ENCODE measurements at places on chromosomes 16 and 17. TPM values are rescaled to one million over a fixed set of nuclear protein-coding genes. Genes with fewer than 3 reads are reported as not detected.

Gene GAST
- 0.90 TPM for total RNA-seq

DNA sequence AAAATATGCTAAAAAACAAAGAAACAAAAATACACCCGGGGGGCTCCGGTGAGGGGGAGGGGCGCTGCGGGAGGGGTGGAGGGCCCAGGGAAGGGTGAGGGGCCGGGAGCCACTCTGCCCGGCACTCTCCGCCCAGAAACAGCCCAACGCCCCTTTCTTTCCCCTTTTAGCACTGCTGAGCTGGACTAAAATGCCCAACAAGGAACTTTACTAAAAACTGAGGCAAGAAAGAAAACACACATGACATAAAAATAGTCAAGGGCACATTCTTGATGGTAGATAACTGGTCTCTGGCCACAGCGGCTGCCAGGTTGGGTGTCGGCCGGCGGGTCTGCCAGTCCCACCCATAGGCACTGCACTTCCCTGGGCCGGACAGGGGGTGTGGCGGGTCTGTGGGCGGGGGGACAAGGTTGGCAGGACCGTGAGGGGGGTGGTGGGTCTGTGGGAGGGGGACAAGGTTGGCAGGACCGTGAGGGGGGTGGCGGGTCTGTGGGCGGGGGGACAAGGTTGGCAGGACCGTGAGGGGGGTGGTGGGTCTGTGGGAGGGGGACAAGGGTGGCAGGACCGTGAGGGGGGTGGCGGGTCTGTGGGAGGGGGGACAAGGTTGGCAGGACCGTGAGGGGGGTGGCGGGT is 20.9 kb downstream of the METRNL start:
- DNase-seq = no peak

Gene KLHL10
- total RNA-seq = 0.13 TPM

DNA sequence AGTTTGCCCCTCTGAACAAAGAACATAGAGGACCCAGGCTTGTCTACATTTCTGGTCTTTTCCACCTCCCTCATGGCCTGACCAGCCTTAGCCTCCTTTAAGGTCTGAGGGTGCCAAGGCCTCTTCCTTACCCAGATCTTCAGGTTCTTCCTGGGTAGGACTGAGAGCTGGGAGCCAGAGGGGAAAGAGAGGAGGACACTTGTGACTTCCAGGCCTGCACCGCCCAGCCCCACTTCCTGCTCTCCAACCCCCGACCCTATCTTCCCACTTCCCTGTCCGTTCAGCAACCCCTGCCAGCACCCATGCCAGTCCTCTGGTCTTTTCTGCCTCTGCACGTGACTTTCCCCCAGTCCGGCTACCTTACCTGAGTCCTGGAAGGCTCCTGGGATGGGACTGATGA is 534 bp downstream of the PRSS36 start:
- DNase-seq = no peak

DNA sequence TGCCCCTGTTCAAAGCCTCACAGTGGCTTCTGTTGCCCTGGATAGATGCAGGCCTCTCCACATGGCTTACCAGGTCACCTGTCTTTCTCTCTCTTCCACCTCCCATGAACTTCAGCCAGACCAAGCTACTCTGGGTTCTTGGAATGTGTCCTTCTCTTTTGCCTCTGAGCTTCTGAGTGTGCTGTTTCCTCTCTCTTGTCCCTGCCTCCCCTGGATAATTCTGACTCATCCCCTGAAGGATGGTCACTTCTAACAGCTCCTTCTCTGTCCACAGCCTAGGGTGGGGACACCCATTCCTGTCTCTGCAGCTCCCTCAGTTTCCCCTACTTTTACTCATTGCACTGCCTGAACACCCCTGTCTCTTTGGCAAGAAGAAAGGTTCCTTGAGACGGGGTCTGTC is 2.9 kb downstream of the GUCY2D start:
- DNase-seq = no peak

Gene IRF8
- total RNA-seq = not detected

- DNase-seq = no peak
Measured at GRCh38 chr16:57406881-57407280, 2.3 kb downstream of the CCL17 start.

Gene ZNF830
- 15.3 TPM for total RNA-seq

GRCh38 chr17:28960256-28961061 is 9.1 kb upstream of the PHF12 start:
- no peak for DNase-seq

Gene CDC27
- 64.9 TPM for total RNA-seq

DNA sequence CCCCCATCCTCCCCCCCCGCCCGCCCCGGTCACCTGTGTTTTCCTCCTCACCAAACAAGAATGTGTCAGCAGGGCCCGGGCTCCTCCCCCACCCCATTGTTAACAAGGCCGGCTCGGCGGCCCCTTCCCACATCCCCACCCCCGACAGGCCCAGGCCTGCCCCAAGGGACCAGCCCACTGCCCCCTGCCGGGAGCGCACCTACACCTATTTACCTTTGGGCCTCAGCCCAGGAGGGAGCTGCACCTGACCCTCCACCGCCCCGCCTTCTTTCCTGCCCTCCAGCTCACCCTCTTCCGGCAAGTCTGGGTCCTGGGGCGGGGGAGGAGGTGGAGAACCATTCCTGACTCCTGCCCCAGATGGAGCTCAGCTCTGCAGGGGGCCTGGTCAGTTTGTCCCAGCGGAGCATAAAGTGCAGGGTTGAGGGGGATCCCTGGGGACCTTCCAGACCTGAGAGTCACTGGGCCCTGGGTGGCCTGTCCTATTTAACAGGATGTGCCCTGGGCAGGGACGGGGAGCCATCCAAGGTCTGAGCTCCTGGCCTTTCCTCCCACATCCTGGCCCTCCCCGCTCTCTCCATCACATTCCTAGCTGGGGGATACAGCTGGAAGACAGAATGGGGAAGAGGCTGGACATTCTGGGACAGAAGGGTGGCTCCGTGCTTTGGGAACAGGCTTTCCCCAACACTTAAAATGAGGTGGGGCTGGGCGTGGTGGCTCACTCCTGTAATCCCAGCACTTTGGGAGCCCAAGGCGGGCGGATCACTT is 8.3 kb downstream of the FOXJ1 start:
- peak; percentile 55 for DNase-seq

- no peak for DNase-seq
Measured at GRCh38 chr17:48382989-48383388, 47.0 kb downstream of the SKAP1 start.

- DNase-seq = peak; percentile 23
Measured at GRCh38 chr17:17206124-17206912, at the start of gene PLD6. TSS of gene PLD6 (minus strand) at chr17:17206333. CDS start at chr17:17206286, 47 bp downstream.

- peak; percentile 68 for DNase-seq
Measured at GRCh38 chr16:228852-229730, at the start of gene LUC7L. TSS of gene LUC7L (minus strand) at chr16:229449. CDS start at chr16:229339, 110 bp downstream.

Gene RABEP2
- total RNA-seq = 30.0 TPM

GRCh38 chr16:85425074-85425662 is 188.0 kb upstream of the GSE1 start:
- DNase-seq = no peak

GRCh38 chr16:56336071-56336688 is 89.2 kb downstream of the AMFR start:
- DNase-seq = peak; percentile 74

GRCh38 chr17:30389756-30390300 is 11.1 kb downstream of the CPD start:
- peak; percentile 55 for DNase-seq

GRCh38 chr17:948284-948852 is 31.2 kb downstream of the NXN start:
- DNase-seq = no peak

DNA sequence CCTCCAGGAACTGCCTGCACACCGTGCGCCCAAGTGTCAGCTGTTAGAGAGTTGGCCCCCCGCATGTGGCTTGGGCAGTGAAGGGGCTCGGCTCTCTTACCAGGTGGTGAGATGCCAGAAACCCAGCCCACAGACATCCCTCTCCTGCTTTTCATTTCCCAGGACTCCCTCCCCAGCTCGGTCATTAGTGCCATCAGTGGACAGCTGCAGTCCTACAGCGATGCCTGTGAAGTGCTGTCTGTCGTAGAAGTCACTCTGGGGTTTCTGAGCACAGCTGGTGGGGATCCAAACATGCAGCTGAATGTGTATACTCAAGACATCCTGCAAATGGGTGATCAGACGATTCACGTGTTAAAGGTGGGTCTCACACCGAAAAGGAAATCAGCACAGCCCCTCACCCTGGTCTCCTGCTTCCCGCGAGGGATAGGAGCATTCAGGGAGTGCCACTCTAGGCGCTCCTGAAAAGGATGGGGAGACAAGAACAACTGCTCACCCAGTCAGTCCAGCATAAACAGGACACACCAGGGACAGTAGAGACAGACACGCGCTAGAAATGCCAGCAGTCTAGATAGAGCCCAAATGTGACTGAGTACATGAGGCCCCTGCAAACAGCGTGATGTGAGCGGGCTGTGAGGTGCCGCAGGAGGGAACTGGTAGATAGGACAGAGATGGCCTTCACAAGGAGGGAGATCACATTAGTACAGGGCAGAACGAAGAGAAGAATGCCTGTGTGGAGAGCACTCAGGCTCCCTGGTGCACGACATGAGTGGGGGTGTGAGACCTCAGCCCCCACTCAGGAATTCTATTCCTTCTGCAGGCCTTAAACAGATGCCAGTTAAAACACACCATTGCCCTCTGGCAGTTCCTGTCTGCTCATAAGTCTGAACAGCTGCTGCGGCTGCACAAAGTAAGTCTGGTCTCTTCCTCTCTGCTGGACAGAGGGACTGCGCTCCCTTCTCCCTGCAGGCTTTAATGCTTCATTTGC is 25.7 kb upstream of the ENDOV start:
- no peak for DNase-seq

DNA sequence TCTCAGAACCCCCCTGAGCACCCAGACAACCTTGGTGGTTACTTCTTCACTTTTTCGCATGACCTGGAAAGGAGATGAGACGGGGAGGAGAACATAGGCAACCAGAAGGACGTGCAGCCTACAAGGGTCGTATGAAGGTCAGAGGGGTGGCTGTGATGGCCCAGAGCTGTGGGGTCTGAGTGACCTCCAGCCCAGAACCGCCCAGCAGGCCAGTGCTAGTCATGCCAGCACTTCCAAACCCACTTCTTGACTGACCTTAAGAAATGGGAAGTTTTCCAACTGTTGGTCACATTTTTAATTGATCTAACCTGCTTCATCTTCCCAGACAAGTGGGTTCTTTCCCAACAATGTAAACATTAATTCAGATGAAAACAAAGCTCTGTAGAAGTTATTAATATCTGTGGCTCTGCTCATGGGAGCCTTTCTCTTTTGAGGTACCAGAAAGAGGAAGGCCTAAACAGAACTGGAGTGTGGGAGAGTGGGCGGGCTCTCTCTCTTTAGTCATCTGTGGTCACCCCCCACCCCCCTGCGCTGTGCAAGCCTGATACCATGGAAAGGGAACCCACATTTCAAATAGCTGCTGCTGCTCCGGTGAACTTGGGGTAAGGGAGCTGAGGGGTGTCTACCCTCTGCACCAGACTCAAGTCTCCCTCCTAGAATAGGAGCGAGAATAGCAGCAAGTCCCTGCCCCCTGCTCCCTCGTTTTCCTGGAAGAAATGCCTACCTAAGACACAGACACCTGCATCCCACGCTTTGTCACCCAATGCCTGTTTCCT is 101.6 kb downstream of the RAB11FIP4 start:
- no peak for DNase-seq

Gene C16orf96
- not detected for total RNA-seq

Gene RAB37
- 0.38 TPM for total RNA-seq

GRCh38 chr17:39687101-39687545 is 734 bp downstream of the PGAP3 start:
- DNase-seq = no peak

GRCh38 chr17:30476726-30477082 is 504 bp upstream of the GOSR1 start:
- no peak for DNase-seq

Gene PLCG2
- total RNA-seq = 1.8 TPM

GRCh38 chr16:4706871-4707270 is 13.5 kb downstream of the NUDT16L1 start:
- no peak for DNase-seq

Gene KRT23
- total RNA-seq = 12.9 TPM

Gene TMIGD1
- total RNA-seq = not detected

- no peak for DNase-seq
Measured at GRCh38 chr16:21083729-21084268, 66.8 kb downstream of the DNAH3 start.

- no peak for DNase-seq
Measured at GRCh38 chr17:4142107-4142900, 526 bp downstream of the ZZEF1 start.

DNA sequence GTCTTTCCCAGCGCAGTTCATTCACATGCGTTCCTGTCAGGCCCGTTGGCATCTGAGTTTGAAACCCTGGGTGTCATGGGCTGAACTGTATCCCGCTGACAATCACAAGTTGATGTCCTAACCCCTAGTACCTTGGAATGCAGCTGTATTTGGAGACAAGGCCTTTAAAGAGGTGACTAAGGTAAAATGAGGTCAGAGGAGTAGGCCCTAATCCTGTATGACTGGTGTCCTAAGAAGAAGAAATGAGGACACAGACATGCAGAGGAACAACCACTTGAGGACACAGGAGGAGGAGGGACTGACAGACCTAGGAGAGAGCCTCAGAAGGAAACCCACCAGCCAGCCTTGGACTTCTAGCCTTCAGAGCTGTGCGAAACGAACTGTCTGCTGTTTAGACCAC is 33.1 kb downstream of the TRPV2 start:
- DNase-seq = no peak

Gene HSF4
- total RNA-seq = 8.1 TPM

Gene TEX14
- total RNA-seq = under 0.01 TPM

- DNase-seq = peak; percentile 88
Measured at GRCh38 chr17:12415031-12415430, 250.7 kb upstream of the MYOCD start.

Gene TP53TG3
- not detected for total RNA-seq

- DNase-seq = no peak
Measured at GRCh38 chr16:73093146-73094144, 45.5 kb upstream of the ZFHX3 start.

Gene TEDC2
- 0.53 TPM for total RNA-seq

DNA sequence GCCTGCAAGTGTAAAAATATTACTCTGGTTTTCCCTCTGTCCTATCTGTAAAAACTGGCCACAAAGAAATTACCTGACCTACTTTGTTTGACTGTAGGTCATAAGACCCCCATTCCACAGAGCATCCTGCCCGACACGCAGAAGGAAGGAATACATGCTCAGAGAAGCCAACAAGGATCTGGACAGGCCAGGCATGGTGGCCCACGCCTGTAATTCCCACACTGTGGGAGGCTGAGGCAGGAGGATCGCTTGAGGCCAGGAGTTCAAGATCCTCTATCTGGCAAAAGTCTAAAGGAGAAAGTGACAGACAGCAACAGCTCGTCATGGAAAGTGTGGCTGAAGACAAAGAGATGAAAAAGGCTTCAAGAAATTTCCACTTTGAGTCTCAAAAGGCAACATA is 78.2 kb upstream of the RNU2-1 start:
- DNase-seq = no peak

Gene NPIPB4
- 22.9 TPM for total RNA-seq

Gene NAGPA
- total RNA-seq = 9.7 TPM

DNA sequence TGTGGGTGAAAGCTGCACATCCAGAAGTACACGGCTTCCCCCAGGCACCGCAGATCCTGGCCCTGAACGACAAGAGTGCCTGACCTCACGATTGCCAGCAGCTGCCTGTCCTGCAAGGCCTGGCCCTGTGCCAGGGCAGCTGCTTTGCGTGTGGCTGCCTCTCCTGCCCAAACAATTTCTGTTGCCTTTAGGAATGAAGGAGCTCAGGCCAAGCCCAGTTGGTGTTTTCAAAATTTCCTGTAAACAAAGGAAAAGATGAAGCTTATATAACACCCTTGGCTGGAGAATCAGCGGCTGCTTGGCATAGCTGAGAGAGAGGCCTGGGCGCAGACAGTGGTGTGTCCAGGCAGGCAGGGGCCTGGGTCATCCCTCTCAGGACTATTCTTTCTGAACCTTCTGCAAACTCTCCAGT is 11.7 kb upstream of the SLC47A2 start:
- peak; percentile 78 for DNase-seq

- peak; percentile 84 for DNase-seq
Measured at GRCh38 chr17:81991684-81992305, 14.4 kb downstream of the ASPSCR1 start.
